Ecto neural progenitor cell (in vitro differentiated cells): ENCODE measurements at places on chromosomes 4 and X.

GRCh38 chr4:1538941-1539772, 132.9 kb upstream of the NKX1-1 start:
- DNase-seq: no peak

DNA sequence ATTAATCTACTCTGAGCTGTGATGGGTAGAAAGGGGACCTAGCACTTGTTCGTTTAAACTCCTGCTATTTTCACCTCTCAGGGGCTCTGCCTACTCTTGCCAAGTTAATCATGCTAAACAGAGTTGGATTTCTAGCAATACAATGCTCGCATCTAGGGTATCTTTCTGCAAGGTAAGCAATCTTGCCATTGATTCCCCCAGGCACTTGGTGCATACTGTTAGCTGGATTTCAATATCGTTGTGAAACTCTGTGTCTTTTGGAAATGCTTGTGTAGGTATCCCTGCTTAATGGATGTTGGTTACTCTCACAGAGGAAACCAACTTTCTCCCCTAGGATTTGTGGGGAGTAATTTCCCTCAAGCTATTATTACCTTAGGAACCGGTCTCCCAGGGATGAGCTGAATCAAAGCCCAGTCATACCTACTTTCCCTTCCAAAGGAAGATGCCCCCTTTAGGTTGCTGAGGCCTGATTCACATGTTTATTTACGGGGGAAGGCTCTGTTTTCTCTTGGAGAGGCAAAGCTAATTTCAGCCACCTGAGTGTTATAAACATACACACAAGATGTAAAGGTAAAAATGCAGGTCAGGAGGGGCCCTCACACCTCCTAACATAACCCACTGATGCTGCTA, 366.8 kb downstream of the FBXW7 start:
- no peak for DNase-seq

DNA sequence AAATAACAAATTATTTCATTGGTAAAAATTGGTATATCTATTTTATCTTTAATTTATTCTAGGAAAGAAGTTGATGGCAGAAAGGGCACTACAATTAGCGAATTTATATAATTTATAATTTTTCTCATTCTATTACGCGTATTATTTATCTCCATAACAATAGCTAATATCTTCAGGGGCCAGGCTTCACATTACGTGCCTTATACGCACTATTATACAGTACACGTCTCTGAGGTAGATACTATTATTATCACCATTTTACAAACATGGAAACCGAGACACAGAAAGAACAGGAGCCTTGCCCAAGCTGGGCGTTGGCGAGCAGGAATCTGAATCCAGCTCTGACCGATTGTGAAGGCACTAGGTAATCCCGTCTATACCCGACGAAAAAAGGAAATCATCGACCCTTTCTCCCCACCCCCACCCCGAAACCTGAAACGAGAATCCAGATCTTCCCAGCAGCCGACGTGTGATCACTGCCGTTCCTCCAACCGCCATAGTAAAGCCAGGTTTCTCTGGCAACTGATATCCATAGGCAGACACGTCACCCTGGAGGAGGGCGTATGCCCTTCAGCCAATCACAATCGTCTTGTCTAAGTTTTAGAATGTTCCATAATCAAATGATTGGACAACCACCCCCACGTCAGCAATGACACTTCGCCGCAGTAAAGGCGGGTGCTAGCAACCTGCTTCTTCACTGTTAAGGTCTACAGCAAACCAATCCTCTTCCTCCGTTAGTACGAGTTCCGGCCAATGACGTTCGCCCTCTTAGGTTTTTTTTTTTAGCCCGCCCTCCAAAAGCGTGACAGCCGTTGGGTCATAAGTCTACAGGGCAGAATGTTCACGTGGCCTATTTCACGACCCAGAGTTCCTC, at the start of gene MORF4L2:
Gene MORF4L2 (minus strand): TSS at position 501 of the 874 bp plus-strand sequence. CDS start 9,672 bp downstream, outside the sequence.
- peak; percentile 94 for DNase-seq

GRCh38 chr4:14434916-14435315, 567.4 kb upstream of the CPEB2 start:
- DNase-seq: no peak

- no peak for DNase-seq
Measured at GRCh38 chr4:95314573-95314972, 234.2 kb downstream of the UNC5C start.

DNA sequence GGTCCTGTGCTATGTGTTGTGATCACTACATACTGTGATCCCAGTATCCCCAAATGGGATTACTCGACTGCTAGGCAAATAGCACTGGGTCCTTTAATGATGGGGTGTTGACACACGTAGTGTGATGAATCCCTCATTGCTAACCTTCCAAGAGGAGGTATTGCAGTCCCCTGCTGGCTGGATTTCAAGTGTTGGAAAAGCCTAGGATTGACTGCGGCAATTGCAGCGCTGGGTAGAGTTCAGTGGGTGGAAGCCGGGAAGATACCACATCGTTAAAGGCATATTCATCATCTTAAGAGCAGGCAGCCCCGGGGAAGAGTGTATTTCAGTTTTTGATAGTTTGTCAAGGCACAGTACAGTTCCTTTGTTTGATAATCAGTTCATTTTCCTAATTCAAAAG, 159.9 kb downstream of the TRIML1 start:
- no peak for DNase-seq

- no peak for DNase-seq
Measured at GRCh38 chr4:57993944-57994343, 883.8 kb upstream of the IGFBP7 start.

DNA sequence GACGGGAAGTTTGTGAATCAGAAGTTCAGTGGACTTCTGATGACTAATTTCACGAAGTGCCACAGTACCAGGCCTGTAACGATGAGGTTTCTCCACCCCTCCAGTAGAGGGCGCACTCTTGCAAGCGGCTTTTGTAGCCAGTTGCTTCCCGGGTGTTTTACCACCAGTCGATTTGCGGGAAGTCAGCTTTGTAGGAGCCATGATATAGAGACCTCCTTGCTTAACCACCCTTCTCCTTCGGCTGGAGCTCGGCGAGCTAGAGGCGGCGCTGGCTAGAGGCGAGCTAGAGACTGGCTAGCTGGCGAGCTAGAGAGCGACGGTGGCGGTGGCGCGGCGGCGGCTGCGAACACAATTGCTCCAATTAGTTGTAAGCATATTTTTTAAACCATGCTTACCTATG, 72.0 kb downstream of the IL1RAPL1 start:
- no peak for DNase-seq

DNA sequence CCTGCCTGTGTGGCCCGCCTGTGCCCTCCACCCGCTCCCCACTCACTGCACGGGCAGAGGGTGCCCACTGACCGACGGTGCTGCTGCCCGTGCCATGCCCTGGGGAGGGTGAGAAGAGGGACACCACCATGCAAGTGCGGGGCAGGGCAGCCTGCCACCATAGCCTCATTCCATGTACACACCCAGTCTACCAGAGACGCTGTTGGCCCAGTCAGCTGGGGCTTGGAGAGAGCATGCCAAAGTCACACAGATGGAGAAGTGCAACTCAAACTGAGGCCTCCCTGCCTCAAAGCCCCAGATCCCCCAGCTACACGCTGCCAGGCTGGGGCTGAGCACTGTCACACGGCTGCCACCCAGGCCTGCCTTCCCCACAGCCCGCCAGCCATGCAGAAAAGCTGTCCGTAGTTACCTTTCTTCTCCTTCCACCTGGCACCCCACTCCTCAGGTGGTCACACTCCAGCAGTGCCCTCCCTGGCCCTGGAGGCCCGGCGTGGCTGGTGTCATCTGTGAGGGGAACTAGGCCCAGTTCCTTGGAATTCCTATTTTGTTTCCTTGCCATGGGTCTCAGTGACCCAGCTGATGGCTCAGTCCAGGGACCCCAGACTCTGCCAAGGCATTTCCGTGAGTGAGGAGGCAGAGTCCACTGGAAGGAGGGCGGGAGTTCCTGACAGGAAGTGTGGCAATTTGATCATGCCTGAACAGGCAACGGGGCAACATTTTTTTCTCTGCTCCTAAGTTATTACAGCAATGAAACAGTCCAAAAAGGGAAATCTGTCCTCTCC, at the start of gene SLC2A9:
Gene SLC2A9 (minus strand): TSS at position 627 of the 782 bp plus-strand sequence. CDS start 68 bp downstream, at position 559.
- no peak for DNase-seq

DNA sequence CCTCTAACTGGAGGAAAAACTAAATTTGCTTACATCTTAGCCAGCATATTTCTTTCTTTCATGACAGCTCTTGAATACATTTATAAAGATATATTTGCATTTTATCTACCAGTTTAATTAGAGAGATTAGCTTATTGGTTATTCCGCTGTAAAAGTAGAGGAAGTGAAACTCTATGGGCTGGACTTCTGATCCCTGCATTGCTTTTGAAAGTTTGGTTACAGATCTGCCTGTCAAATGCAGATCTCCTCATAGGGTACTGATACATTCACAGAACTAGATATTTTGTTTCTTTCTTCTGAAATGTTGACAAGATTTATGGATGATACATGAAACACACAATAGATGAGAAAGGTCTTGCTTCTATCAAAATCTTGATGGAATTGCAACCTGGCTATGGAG, 581.4 kb upstream of the AADAT start:
- no peak for DNase-seq

- DNase-seq: no peak
Measured at GRCh38 chr4:98648602-98649001, 9.8 kb downstream of the TSPAN5 start.

DNA sequence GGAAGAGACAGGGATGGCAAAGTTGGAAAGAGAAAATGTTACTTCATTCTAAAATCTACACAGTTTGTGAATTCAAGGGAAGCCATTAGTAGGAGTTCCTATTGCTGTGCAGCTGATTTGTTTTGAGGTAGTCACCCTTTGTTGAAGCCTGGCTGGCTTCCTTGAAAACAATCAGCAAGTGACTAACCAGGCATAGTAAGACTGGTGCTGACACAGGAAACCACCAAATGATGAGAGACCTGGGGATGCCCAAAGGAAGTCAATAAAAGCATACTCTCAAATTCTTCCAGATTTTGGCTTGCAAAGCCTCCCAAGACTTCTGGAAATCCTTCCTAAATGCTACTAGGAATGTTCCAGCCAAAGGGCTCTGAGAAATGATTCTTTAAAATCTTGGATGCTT, 23.9 kb upstream of the PRDM8 start:
- DNase-seq: no peak

DNA sequence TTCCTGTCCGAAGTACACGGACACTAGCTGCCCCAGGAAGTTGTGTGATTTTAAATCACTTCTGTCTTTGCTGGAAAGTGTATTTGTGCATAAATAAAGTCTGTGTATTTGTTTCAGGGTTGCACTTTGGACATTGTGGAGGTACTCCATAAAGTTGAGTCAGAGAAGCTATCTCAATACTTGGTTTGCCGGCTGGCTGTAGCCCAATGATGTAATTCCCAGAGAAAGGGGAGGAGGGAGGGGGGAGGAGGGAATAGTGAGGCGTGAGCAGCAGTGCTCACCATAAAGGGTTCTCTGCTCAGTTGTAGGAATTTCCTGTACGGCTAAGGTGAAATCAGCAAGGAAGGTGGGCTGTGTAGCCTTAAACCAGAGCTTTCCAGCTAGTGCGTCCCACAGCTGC, 7.5 kb downstream of the APEX2 start:
- DNase-seq: no peak

- DNase-seq: no peak
Measured at GRCh38 chrX:130103605-130104004, 6.7 kb downstream of the ELF4 start.

DNA sequence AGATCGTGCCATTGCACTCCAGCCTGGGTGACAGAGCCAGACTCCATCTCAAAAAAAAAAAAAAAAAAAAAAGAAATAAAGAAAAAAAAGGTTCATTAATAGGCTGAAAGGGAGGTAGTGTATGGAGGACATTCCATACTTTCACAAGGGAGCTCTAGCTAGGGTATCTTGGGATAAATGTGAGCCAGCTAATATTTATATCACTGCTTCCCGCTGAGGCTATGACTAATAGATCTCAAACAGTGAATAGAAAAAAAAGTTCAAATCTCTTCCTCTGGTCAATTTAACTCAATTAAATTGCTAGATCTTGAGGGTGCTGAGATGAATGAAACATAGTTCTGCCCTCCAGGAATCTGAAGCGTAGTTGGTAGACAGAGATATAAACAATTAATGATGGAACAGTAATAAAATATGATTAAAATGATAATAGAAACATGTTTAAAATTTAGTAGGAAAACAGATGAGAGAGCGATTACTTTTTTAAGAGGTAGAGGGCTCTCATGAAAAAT, 55.7 kb upstream of the SHISA3 start:
- no peak for DNase-seq

- DNase-seq: no peak
Measured at GRCh38 chrX:40340116-40340515, 240.7 kb upstream of the ATP6AP2 start.

DNA sequence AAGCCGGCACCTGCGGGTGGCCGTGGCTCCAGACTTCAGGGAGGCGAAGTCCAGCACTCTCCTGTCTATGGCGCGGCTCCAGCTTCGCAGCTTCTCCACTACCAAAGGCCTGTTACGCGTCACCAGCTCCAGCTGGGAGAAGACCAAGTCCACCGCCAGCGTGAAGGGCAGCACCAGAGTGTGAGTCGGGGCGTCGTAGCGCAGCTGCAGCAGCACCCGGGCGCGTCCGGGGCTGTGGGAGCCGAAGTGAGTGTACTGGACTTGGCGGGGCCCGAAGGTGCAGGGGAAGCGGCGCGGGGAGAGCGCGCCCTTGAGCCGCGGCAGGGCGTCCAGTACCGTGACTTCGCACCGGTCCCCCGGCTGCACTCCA, 444 bp downstream of the FREM3 start:
- DNase-seq: peak; percentile 50

- no peak for DNase-seq
Measured at GRCh38 chr4:84218031-84218430, 281.1 kb downstream of the NKX6-1 start.

- DNase-seq: no peak
Measured at GRCh38 chr4:121784975-121785374, 16.1 kb upstream of the EXOSC9 start.

- no peak for DNase-seq
Measured at GRCh38 chr4:113617195-113617594, 144.3 kb downstream of the CAMK2D start.

DNA sequence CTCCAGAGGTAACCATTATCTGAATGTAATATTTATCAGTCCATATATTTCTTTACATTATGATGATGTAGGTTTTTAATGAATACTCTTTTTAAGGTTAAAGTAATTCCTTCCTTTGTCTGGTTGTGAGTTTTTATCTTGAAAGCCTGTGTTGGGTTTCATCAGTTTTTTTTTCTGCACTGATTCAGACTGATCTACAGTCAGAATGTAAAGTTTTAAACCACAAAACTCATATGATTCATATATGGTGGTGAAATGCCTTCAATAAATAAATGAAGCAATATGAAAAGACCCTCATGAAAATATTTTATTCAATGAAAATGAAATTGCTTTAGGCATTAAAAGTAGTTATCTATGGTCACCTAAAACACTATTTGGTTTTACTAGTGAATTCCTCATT, 47.1 kb downstream of the SORBS2 start:
- DNase-seq: no peak

DNA sequence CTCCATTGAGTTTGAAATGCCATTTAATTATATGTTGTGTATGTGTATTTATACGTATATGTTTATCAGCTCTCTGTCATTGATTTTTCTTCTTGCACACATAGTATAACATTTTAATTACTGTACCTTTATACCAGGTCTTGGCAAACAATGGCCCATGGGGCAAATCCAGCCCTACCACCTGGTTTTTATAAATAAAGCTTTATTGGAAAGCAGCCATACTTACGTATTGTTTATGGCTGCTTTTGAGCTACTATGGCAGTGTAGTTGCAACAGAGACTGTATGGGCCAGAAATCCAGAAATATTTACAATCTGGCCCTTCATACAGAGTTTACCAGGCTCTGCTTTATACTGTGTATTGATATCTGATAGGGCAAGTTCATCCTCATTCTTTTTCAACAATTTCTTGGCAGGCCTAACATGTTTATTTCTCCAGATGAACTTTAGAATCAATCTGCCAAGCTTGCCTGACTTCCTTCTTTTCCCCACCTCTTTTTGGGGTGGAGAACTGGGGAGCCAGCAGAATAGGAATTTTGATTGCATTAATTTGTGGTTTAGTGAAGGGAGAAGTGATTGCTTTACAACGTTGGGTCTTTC, 15.8 kb downstream of the DCUN1D4 start:
- no peak for DNase-seq
